ENCODE measurements at places on chromosomes 16 and 17. TPM values are rescaled to one million over a fixed set of nuclear protein-coding genes. Genes with fewer than 3 reads are reported as not detected.

Gene FDXR
- total RNA-seq = 28.1 TPM

Gene PPY
- not detected for total RNA-seq

Gene NOG
- total RNA-seq = 30.6 TPM

Gene MYO15A
- total RNA-seq = not detected

Gene TMC8
- total RNA-seq = 4.6 TPM

Gene GDPD3
- total RNA-seq = 3.4 TPM

Gene KRTAP2-3
- 10.8 TPM for total RNA-seq

Gene ACAP1
- total RNA-seq = not detected

Gene ZFP90
- 18.9 TPM for total RNA-seq

Gene KRTAP1-1
- not detected for total RNA-seq

Gene FNDC8
- not detected for total RNA-seq

Gene SLC5A2
- total RNA-seq = 0.11 TPM

Gene TNK1
- total RNA-seq = 10.8 TPM

Gene MYH2
- total RNA-seq = not detected

Gene CORO7
- total RNA-seq = 14.1 TPM

Gene ADGRG1
- total RNA-seq = 33.7 TPM

Gene ST6GALNAC1
- 4.1 TPM for total RNA-seq

Gene IL17C
- total RNA-seq = not detected

Gene TXNDC17
- total RNA-seq = 248 TPM

Gene CSH2
- not detected for total RNA-seq

Gene PERCC1
- not detected for total RNA-seq

Gene GGT6
- total RNA-seq = not detected

Gene TOP2A
- total RNA-seq = 97.1 TPM

Gene APOBR
- not detected for total RNA-seq

Gene BCO1
- total RNA-seq = not detected

Gene BLTP2
- total RNA-seq = 103 TPM

Gene PDF
- 30.6 TPM for total RNA-seq

Gene SEZ6L2
- 23.7 TPM for total RNA-seq

Gene SYNGR2
- 220 TPM for total RNA-seq

Gene DBNDD1
- total RNA-seq = 19.2 TPM

Gene MT4
- total RNA-seq = not detected

Gene STH
- not detected for total RNA-seq

Gene TK1
- total RNA-seq = 340 TPM

Gene EXOC3L1
- total RNA-seq = not detected

Gene DDX42
- total RNA-seq = 72.4 TPM

Gene EPN3
- total RNA-seq = 20.5 TPM

Gene JPT2
- 86.5 TPM for total RNA-seq

Gene CHD9NB
- not detected for total RNA-seq

Gene E4F1
- 57.7 TPM for total RNA-seq

Gene PRAC1
- 33.5 TPM for total RNA-seq

Gene ATAD5
- total RNA-seq = 4.2 TPM

Gene NECAB2
- total RNA-seq = 2.0 TPM

Gene DLX4
- total RNA-seq = 0.44 TPM

Gene KRTAP1-5
- not detected for total RNA-seq

Gene WNK4
- total RNA-seq = 17.4 TPM

Gene PCGF2
- total RNA-seq = 14.1 TPM

Gene KRTAP17-1
- total RNA-seq = not detected

Gene DNAJA3
- 123 TPM for total RNA-seq

All from PC-3 (cell line).